ENCODE measurements at places on chromosomes 1 and 21.

- no peak for DNase-seq
Measured at GRCh38 chr21:36478207-36478701, 1.7 kb downstream of the CLDN14 start.

GRCh38 chr1:54812801-54813484, 11.8 kb upstream of the TTC22 start:
- DNase-seq, result no peak

DNA sequence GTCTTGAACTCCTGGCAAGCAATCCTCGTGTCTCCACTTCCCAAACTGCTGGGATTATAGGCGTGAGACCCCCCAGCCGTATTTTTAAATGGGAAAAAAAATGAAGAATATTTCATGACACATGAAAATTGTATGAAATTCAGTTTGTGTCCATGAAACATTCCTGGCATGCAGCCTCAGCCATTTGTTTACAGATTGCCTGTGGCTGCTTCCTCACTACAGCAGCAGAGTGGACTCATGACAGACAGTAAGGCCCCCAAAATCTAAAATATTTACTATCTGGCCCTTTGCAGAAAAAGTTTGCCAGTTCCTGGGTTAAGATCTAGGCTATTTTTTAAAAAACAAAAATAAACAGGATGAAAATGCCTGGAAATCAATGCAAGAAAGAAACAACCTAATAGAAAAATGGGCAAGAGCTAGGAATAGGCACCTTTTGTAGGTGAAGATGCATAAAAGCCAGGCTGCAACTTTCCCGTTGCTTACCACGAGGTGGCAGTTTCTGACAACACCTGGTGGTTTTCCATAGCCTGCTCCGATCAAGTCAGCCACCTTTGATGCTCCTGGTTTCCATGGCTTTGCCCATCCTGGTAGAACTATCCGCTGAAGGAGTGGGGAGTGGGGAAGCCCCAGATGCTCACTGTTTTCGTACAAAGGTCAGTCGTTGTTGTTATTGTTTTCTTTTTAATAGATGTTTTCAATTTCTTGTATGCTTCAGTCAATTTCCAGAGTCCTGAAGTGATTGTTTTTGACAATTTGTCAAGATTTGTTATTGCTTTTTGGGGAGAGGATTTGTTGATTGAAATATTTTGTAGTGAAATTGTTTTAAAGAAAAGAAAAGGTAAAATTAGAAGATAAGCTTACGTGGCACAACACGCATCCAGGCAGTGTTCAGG, 24.3 kb downstream of the UBE2Q1 start:
- peak; percentile 9 for DNase-seq

DNA sequence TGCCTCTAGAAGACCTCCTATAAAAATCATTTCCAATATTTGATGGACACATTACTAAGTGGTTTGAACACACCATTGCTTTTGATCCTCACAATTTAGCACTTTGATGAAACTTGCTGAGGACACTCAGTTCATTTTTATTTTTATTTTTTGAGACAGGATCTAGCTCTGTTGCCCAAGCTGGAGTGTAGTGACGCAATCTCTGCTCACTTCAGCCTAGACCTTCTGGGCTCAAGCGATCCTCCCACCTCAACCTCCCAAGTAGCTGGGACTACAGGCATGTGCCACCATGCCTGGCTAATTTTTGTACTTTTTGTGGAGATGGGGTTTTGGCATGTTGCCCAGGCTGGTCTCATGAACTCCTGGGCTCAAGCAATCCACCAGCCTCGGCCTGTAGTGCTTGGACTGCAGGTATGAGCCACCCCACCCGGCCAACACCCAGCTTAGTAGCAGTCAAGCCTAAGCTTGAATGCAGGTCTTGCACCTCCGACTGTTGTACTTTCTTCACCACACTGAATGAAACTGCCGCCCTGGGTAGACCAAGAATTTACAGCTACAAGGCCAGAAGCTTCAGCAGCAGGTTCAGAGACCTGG, 24.8 kb upstream of the ATP2B4 start:
- DNase-seq, result no peak

- DNase-seq, result no peak
Measured at GRCh38 chr1:111161843-111162487, 21.9 kb downstream of the CEPT1 start.

GRCh38 chr1:53258216-53258615, 19.9 kb upstream of the MAGOH start:
- DNase-seq, result no peak

- no peak for DNase-seq
Measured at GRCh38 chr21:25960402-25960801, 210.2 kb downstream of the APP start.

All from DMS79 (cell line).